Stimulated activated CD4-positive, alpha-beta T cell treated with anti-CD3 and anti-CD28 coated beads, Interleukin-15, amount 100 ng/mL, for 1 hour (primary cell): ENCODE measurements at places on chromosomes 3 and 15.

- DNase-seq, result no peak
Measured at GRCh38 chr3:99407257-99407656, 231.1 kb upstream of the COL8A1 start.

DNA sequence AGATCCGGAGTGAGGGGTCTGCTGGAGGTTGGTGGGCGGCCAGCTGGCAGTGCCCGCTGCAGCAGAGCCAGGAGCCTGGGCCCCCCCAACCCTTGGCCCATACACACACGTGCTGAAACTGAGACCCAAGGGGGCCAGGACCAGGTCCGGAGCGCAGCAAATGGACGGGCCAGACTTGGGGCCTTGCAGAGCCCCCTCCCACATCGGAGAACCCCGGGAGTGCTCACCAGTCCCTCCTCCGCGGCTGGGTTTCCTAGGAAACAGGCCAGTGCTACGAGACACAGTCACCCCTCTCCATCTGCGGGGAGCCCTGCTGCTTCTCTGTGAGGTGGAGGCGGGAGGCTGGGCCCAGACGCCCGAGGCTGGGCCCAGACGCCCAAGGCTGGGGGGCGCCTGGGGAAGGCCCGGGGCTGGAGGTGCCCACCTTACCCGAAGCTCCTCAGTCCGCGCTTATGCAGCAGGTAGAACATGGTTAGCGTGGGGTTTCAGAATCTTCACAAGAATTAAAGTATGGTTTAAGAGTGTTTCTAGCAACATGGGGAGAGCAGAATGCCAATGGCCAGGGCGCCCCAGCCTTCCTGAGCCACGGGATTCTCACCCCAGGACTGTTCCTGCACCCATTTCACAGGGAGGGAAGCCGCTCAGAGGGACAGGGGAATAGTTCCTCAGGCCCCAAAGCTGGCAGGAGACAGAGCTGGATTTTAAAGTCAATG is 135.0 kb upstream of the PRR20G start:
- DNase-seq, result no peak

GRCh38 chr3:160260587-160261270 is 35.5 kb downstream of the C3orf80 start:
- no peak for DNase-seq

GRCh38 chr3:167067787-167068161 is 312.3 kb downstream of the ZBBX start:
- DNase-seq, result no peak

DNA sequence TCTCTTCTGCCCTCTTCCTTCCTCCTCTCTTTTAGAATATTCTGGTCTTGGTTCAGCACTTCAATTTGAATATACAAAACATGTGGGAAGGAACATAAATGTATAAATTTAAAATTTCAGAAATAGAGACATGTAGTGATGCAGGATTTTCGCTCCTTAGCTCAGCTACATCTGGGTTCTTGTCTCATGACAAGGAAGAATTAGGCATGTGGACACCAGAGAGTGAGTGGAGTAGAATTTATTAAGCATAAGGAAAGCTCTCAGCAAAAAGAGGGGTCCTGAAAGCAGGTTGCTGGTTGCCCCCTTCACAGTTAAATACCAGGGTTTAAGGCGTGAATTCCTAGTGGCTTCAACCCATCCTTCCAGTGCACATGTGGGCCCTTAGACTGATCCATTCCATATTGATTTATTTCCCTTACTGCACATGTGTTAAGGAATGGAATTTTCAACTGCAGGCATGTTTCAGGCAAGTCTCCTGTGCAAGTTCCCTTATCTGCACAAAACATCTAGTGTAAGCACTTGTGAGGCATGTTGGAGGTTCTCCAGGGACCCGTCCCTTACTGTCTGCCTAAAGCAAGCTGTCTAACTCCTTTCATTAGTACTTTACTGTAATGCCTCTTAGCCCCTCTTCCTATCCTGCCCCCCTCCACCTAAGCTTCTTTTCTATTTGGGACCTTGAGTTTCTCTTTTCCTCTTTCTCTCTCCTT is 133.2 kb upstream of the STRIT1 start:
- DNase-seq, result no peak

DNA sequence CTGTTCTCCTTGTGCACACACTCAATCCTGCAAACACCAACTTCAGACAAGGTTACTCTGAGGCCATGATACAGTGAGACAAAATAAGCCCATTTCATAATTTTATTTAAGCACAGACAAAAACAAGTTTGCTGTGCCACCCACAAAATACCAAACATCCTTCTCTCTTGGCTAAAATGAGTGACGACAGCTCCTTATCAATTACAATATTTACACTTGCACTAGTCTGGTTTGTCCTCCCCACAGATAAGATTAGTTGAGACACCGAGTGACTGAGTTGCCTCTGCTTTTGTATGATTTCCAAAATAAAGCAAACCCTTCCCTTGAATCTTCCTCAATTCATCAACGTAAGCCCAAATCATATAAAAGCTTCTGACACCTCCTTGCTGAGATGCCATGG is 233.5 kb upstream of the ATP10A start:
- no peak for DNase-seq

- DNase-seq, result no peak
Measured at GRCh38 chr3:123587401-123587800, 2.5 kb upstream of the HACD2 start.

DNA sequence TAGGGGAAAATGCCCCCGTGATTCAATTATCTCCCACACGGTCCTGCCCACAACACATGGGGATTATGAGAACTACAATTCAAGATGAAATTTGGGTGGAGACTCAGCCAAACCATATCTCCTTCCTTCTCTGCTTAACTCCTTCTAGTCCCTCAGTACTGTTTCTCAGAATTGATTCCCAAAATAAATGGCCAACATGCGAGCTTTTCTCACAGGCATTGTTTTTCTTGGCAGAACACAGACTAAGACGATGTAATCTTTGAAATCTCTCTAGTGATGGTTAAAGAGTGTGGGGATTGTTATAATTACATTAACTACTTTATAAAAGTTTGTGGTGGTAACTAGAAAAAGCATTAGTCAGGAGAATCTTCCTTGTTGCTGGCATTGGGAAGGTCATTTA is 366.5 kb downstream of the LPP start:
- DNase-seq, result no peak

DNA sequence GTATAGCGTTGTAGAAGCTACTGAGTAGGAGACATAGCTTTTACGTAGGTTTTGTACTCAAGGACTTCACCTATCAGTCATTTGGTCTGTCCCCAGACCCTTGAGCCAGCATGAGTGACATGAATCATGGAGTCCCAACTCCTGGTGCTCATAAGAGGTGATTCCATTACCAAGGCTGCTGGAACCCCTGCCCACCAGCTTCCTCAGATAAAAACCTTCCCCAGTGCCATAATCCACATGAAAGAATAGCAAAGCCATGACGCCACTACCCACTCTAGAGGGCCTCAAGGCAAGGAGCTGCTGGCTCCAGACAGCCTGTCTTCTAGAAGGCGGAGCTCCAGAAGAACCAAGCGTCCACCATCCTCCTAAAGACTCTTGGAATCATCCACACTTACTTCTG is 69.6 kb downstream of the NCEH1 start:
- no peak for DNase-seq

GRCh38 chr3:12955651-12956315 is 114.4 kb upstream of the RPL32 start:
- no peak for DNase-seq

GRCh38 chr15:34793071-34793470 is 2.3 kb downstream of the ACTC1 start:
- no peak for DNase-seq

DNA sequence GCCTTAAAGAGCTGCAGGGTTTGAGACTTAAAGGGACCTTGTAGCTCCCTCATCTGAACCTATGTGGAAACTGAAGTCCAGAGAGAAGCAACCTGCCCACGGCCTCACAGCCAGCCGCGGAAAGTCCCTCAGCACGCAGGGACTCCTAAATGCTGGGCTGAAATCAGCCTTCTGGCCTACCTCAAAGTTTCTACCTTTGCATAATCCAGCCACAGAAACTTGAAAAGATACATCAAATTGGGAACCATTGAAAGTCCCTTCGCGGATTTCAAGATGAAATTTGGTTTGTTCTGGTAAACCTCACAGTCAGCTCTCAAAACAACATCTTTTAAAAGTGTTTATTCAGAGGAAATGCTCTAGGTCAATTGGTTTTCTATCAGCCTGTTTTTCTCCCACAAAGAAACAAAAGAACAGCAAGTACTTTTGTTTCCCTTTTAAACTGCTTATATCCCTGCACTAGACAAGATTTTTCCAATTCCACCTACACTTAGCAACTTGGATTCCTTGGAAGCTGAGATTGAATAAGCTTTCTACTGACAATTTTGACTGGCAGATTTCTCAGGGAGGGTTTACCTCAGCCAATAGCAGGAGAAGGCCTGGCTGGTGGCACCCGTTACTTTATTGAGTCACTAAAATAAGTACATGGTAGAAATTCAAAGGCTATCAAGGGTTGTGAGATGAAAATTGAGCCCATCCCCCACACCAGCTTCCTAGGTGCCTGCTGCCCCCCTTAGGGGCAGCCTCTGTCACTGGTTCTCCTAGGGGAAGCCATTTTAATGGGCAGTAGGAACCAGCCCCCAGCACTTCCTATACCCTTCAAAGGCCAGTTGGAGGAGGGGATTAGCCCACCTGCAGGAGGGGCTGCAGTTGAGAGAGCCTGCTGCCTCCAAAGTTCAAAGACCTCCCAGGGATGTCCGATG is 171.2 kb downstream of the ADAMTS17 start:
- DNase-seq, result no peak

GRCh38 chr3:133927540-133928066 is 31.9 kb upstream of the RAB6B start:
- peak; percentile 72 for DNase-seq

GRCh38 chr15:99619712-99620111 is 53.9 kb downstream of the MEF2A start:
- DNase-seq, result no peak

- no peak for DNase-seq
Measured at GRCh38 chr3:193641440-193641775, 48.4 kb downstream of the OPA1 start.

DNA sequence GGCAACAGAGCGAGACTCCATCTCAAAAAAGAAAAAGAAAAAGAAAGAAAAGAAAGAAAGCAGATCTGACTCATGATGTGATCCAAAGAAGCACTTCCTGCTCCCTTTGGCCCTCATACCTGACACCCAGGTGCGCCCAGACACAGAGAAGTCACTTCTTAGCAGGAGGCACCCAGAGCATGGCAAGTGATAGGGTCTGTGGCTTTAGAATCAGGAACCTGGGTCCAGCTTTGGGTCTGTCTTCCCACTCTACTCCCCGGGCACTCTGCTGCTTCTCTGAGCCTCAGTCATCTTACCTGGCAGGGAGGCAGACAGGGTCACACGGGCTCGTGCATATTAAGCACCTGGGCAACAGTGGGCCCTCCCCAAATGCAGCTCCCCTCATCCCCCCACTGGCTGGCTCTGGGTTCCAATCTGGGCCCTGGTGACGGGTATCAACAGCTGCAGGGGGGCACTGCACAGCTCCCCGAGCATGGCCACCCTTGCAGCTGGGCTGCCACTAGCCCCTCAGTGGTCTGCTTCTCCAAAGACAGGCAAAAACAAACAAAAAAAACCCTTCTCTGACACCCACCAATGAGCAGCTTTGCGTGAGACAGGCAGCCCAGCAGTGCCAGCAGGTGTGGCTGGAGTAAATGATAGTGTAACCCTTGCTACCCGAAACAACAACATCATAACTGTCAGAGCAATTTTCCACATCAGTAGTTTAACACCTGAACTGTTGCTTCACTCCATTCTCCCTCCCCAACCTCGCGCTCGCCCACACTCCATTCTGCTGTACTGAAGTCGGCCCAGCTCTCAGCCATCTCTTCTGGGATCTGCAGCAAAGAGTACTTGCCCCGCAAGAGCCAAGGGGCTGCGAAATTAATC is 99.8 kb downstream of the MEGF11 start:
- no peak for DNase-seq

GRCh38 chr3:71874618-71875017 is 89.7 kb upstream of the PROK2 start:
- DNase-seq, result no peak

DNA sequence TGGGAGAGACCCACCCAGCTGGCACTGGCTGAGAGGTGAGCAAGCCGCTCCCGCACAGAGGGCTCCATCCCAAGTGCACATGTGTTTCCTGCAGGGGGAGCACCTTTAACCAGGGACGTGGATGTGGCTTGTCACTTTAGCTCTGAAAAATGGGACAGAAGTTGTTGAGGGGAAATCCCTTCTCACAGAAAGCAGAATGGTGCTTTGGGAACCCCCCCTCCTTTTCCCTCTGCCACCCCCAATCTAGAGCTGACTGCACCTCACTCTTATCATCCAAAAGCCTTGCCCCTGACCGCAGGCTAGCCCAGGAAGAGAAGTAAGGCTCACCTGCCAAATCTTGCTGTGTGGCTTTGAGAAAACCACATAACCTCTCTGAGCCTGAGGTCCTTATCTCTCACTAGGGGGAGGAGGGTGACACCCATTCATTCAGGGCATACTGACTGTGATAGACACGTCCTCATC is 77.9 kb downstream of the RPN1 start:
- DNase-seq, result no peak

DNA sequence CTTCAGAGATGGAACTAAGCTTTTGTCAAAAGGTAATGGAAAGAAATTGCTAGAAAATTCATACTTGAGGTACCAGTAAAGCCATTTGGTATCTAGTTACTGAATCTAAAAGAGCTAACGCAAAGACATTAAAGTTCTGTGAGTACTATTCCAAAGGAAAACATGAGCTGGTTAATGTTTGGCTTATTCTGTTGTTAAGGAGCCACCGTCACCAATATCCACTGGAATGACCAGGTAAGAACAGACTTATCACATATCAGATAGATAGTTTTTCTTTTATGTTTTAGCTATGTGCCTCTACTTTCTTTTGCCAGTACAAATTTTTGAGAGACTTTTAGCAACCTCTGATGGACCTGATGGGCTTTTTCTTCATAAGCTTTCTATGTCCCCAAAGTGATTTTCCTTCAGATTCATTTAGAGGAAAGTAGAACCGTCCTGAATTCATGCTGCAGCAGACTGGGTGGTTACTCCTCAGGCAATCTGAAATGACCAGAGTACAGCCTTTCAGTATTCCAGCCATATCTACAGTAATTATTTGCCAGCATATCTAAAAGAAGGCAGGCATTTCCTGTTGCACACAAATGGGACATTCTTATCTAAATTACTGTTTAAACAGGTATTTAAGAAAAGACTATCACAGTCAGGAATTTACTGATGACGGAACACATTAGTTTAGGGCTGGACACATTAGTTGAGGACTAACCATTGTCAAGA is 274.1 kb downstream of the MECOM start:
- DNase-seq, result no peak

DNA sequence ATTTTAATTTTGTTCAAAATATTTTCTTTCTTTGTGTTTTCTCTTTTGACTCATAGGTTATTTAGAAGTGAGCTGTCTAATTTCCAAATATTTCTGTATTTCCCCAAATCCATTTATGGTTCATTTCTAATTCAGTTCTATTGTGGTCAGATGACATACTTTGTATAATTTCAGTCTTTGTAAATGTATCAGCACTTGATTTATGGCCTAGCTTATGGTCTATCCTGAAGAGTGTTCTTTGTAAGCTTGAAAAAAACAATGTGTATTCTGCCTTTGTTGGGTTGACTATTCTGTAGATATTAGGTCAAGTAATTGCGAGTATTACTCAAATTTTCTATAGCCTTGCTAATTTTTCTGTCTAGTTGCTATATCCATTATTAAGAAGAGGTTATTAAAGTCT is 311.2 kb downstream of the OCA2 start:
- DNase-seq, result no peak
